ENCODE measurements at places on chromosomes 1 and 21.

DNA sequence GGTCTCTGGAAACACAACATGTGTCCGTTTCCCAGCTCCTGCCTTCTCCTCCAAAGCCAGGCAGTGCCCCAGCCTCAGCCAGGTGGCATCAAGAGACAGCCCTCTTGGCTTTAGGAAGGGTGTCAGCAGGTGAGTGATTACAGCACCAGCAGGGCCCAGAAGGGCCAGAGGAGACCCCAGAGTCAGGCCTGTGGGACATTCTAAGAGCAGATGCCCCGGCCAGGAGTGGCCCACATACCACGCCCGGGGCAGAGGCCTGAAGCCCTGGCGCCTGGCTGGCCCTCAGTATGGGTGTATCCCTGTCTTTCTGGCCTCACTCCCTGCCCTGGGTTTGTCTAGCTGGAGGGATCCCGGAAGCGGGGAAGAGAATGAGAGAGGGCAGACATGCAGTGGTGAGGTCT is 109.2 kb downstream of the CASZ1 start:
- DNase-seq: no peak

- no peak for DNase-seq
These were observed 330.2 kb downstream of the S1PR1 start for GRCh38 chr1:101566883-101567538.

GRCh38 chr1:20472121-20472520 is 13.9 kb downstream of the CAMK2N1 start:
- no peak for DNase-seq

GRCh38 chr21:24890021-24890420 is 717.3 kb downstream of the MRPL39 start:
- DNase-seq: no peak

GRCh38 chr21:18522181-18522972 is 118.8 kb upstream of the TMPRSS15 start:
- peak; percentile 23 for DNase-seq

Measured in fibroblast of skin of right biceps (primary cell).